ENCODE measurements at places on chromosomes 2 and 18.
A peak's percentile ranks its signal among the peaks of the same experiment; 100 is the strongest.

GRCh38 chr18:36660311-36660710 lies 168.5 kb downstream of the TPGS2 start:
- ATAC-seq = peak; percentile 73

- no peak for ATAC-seq
Observed at GRCh38 chr18:10841203-10841602, 308.2 kb downstream of the PIEZO2 start.

GRCh38 chr2:160917850-160918249 lies 242.4 kb upstream of the TANK start:
- ATAC-seq = no peak

- no peak for ATAC-seq
Observed at GRCh38 chr2:74074487-74074886, 73.2 kb downstream of the BOLA3 start.

GRCh38 chr18:3816610-3817363 lies 366.8 kb downstream of the TGIF1 start:
- peak; percentile 84 for ATAC-seq

GRCh38 chr2:171431677-171432167 lies 2.1 kb downstream of the METTL8 start:
- ATAC-seq = no peak

DNA sequence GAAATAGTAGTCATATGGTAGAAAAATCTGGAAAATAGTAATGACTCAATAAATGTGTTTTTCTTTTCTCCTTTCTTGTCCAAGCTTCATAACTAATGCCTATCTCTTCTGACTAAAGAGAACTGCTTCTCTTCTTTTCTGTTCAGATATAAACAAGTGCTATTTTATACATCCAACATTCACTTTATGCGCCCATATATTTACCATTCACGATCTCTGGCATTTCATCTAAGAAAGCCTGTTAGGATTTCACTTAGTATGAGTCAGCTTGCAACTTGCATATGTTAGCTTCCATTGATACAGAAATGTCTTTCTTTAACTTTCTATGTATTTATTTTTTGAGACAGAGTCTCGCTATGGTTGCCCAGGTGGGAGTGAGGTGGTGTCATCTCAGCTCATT lies 224.9 kb downstream of the VAPA start:
- ATAC-seq = no peak

- no peak for ATAC-seq
Observed at GRCh38 chr18:8998481-8999217, 103.8 kb upstream of the NDUFV2 start.

- ATAC-seq = no peak
Observed at GRCh38 chr2:529424-529823, 147.8 kb downstream of the TMEM18 start.

GRCh38 chr2:128585706-128586105 lies 267.0 kb upstream of the HS6ST1 start:
- peak; percentile 98 for ATAC-seq

DNA sequence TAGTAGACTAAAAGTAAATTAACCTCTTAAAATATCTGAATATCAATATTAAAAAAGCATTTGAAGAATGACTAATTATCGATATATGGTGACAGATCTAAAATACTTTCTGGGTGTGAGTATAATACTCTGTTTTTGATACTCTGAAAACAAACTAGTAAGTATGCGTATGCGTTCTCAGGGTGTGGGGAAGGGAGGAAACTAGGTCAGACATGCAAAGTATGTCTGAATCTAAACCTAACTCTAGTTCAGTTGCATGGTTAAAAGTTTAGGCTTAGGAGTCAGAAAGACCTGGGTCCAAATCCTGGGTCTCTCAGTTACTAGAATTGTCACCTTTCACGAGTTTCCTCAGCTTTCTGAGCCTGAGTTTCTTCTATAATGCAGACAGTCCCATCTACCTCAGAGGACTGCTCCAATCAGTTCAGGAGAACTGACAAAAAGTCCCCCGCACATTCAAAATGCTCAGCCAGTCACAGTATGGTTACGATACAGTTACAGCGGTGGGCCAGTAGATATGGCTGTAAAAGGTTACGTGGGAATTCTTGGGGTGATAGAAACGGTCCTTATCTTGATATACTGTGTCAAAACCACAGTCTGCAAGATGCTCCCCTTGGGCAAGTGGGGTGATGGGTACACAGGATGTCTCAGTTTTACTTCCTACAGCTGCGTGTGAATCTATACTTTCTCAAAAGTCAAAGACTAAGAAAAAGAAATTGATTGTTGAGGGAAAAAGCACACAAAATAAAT lies 29.2 kb downstream of the UNC50 start:
- ATAC-seq = peak; percentile 33

- ATAC-seq = no peak
Observed at GRCh38 chr2:231361701-231362554, 33.6 kb upstream of the B3GNT7 start.

DNA sequence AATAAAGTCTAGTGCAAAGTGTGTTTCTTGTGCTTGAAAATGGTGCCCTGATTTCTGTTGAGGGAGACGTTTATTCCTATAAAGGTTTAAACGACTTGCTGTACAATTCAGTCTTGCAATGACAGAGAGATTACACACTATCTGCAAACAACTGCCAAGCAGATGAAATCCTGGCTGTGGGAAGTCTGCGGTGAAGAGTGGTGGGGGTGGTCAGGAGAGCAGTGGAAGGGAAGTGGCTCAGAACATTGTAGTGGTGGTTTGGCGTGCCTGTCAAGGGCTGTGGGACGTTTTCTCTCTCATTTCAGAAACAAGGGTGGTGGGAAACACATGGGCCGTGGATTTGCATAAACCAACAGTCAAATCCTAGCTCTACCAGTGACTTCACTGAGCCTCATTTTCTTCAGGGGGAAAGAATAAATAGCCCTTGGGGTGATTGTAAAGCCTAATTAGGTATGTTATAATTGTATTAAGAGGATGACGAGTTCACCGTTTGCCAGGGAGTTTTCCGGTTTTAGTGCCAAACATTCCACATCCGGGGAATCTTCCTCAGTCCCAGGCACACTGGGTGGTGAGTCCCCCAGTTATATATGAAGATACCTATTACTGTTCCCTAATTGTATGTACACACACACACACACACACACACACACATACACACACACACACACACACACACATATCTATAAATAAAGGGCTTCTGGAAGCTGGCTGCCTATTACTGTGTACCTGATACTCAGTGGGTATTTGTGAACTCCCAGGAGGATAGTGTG lies 115.0 kb downstream of the SPTBN1 start:
- ATAC-seq = peak; percentile 11

DNA sequence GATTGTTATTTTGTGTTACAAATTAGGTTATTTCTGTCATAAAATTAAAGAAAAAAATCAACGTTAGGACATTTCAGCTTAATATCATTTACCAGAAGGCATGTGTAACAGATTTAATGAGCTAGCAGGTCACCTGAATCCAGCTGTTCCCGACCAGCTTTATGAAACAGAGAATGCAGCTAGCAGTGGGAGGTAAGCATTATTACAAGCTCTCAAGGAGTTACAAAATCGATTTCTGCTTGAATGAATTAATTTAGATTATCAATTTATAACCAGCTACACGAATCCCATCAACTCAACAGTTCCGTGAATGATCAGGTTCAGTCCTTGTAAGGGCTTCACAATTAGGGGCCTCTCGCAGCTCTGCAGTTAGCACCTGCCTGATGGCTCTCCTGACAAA lies 211.9 kb downstream of the PTGR3 start:
- ATAC-seq = no peak

GRCh38 chr2:145617906-145618305 lies 1098.0 kb upstream of the ZEB2 start:
- ATAC-seq = no peak

- ATAC-seq = no peak
Observed at GRCh38 chr2:1914541-1915165, 170.3 kb upstream of the PXDN start.

DNA sequence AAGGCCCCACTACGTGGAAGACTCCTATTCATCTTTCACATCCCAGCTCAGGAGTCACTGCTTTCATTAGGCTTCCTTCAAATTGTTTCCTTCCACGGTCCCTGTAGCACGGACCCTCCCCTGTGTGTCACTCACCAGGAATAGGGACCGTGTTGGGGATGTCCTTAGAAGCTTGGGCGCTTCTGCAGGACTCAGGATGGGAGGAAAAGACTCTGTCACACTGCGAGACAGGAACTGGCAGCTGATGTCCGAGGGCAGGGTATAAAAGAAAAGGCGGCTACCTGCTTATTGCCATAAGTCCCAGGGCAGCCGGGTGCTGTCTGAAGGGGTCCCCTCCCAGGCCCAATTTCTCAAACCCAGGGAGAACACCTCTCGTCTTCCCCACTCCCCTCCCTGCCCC lies 79.1 kb downstream of the BCL2L11 start:
- ATAC-seq = no peak

DNA sequence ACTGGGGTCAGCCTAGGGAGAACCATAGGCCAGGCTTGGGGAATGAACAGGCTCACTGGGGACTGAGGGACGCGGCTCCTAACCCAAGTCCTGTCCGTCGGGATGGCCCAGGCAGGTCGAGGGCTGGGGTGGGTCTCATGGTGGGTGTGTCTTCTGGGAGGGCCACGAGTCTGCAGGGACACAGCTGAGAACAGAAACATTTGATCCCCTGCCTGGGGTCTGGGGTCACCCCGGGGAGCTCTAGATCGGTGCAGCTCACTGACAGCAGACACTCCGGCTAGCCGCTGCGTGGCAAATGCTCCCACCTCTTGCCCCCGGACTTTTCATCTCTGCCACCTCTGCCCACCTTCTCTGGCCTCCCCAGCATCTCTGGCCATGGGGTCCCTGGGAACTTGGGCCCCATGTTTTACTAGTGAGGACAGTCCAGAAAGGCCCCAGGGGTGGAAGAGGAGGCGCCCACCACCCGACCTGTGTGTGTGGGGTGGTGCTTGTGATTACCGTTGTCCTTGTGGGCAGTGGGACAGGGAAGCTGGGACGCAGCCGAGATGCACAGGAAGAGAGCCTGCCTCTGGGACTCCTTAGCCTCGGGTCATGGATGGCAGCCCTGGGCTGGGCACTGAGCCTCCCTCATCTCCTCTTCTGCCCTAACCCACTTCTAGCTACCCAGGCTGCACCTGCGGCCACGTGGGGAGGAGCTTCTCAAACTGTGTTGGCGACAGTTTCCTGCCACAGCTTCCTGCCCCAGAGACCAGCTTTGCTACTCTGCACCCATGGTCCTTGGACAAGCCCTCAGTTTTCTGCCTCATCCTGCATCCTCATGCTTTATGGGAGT lies 4.9 kb downstream of the ZAP70 start:
- ATAC-seq = peak; percentile 33

DNA sequence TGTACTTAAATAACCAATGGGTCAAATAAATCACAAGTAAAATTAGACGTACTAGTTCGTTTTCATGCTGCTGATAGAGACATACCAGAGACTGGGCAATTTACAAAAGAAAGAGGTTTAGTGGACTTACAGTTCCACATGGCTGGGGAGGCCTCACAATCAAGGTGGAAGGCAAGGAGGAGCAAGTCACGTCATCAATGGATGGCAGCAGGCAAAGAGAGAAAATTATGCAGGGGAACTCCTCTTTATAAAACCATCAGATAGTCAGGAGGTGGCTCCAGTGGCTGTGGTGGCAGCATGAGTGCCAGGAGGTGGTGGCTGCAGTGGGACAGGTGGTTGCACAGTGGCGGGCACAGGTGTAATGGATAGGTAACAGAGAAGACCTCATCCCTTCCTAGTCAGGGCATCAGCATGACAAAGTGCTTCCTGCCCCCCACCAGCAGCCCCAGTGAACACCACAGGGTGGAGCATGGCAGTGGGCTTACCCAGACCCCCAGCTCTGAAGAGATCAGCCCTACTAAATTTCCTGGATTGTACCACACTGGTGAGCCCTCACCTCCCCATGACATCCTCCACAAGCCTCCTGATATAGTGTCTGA lies 6.9 kb upstream of the CHST10 start:
- ATAC-seq = no peak

DNA sequence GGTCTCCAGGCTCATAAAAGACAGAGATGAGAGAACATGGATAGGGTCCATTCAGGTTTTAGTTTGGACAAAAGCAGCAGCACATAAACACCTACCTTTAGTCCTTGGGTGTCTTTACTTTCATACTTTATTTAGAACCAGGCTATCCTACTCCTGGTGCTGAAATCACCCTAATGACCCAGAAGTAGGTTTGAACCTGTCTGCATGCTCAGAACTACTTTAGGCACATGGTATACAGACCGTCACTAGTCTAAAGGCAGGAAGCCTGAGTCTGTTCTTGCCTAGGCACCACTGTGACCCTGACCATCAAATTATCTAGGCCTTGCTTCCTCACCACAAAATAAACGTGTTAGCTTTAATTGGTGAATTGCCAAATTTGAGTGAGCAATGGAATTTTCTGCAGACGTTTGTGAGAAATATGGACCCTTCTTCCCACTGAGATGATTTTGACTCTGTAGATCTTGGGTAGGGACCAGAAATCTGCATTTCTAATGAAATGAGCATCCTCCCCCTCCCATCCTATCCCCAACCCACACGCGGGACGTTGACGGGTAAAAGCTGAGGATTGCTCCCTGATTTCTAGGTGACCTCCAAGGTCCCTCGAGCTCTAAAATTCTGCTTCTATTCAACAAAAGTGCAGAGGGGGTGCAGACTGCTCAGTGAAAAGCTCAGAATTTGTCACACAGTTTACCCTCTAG lies 75.1 kb downstream of the PLEKHM3 start:
- no peak for ATAC-seq

DNA sequence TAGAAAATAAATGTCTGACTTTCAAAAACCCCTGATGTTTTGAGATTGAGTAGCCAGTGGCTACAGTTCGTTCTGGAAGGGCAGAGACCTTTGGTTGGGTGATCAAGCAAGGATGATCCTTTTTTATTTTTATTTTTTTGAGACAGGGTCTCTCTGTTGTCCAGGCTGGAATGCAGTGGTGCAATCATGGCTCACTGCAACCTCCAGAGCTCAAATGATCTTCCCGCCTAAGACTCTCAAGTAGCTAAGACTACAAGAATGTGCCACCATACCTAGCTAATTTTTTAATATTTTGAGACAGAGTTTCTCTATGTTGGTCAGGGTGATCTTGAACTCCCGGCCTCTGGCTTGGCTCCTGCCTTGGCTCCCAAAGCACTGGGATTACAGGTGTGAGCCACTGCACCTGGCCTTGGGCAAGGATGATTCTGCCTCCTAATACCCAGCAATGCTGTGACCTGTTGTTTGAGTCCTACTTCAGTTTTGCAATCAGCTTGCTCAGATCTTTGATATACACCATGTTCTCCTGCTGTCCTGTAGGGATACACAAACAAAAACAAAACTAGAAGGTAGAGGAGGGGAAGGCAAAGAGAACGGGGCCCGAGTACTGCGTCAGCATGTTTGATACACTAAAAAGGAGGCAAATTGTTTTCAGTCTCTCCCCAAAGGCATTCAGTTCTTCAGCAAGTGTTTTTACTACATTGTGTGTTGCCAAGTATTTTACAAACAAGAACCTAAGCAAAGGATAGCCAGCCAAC lies 59.2 kb upstream of the LYPD6B start:
- no peak for ATAC-seq

- no peak for ATAC-seq
Observed at GRCh38 chr2:168120310-168120709, 127.1 kb downstream of the STK39 start.

GRCh38 chr2:17792515-17792914 lies 23.7 kb upstream of the MSGN1 start:
- no peak for ATAC-seq

GRCh38 chr2:182717816-182718215 lies 1.8 kb downstream of the DNAJC10 start:
- ATAC-seq = no peak
